CD8-positive, alpha-beta memory T cell (primary cell): ENCODE measurements at places on chromosomes 13 and 19.

DNA sequence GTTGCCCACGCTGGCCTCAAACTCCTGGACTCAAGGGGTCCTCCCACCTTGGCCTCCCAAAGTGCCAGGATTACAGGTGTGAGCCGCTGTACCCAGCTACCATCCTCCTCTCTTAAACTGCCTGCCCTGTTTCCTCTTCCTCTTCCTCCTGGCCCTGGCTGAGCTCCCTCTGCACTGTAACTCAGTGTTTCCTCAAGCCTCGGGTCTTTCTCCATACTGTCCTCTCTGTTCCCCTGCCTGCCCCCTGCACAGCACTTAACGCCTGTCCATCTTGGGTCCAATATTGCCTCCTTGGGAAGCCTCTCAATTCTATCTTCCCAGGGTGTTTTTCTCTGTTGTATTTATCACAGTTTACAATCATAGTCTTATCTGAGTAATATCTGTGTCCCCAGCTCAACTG lies 6.1 kb downstream of the LIPE start:
- no peak for DNase-seq

GRCh38 chr19:41638641-41639081 lies 11.8 kb upstream of the CEACAM4 start:
- no peak for DNase-seq

DNA sequence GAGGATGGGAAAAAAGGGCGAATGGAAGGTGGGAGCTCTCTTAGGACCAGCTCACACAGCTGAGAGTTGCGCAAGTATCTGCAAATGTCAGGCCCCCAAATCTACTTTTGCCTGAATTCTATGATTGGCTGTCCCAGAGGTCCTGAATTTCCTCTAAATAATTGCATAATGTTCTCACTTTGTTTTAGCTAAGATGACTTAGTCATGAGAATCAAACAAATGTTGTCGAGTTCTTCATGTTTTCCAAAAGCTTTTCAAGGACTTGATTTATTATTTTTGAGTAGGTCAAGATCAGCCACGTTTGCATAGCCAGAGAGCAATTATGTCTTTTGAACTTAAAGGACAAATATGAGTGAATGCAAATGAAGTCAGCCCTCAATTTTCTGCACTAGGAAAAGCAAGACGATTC lies 246.6 kb upstream of the MAB21L1 start:
- no peak for DNase-seq

GRCh38 chr19:1232652-1233072 lies 5.1 kb downstream of the CBARP start:
- DNase-seq, result no peak

GRCh38 chr19:17784201-17785008 lies 10.5 kb upstream of the B3GNT3 start:
- DNase-seq, result peak; percentile 65

DNA sequence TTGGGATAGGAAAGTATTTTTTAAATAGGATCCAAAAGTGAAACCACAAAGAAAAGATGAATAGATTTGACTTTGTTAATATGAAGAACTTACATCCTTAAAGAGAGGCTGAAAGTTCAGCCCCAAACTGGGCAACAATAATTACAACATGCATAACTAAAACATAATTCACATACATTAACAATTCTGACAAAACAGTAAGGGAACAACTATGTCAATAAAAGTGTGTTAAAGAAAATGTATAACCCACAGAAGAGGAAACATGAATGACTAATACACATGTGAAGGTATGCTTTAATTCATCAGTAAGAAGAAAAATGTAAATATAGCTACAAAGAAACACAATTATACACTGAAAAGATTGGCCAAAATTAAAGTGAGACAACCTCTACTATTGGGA lies 1597.6 kb upstream of the MIR17HG start:
- DNase-seq, result no peak

GRCh38 chr13:41827507-41828213 lies 133.2 kb downstream of the VWA8 start:
- DNase-seq, result no peak

DNA sequence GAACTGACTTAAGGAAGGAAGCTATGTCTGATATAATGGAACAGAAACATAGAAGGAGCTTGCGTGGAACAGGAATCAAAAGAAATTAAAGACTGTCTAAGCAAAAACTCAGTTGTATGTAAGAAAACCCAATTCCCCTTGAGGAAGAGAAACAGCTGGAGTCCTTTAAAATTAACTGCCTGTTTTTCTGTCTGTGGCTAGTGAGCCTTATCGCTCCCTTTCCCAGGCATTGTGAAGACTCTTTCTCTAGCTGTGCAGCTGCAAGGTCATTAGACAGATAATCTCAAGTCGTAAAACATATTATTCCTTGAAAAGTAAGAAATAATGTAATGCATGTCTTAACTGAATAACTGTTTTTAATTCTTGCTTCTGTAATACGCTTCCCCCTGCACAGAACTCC lies 39.7 kb upstream of the IGSF23 start:
- DNase-seq, result no peak

GRCh38 chr13:99257291-99257690 lies 888 bp downstream of the GPR18 start:
- DNase-seq, result no peak

GRCh38 chr13:82370316-82370715 lies 1512.0 kb downstream of the SLITRK1 start:
- DNase-seq, result no peak

GRCh38 chr19:1250437-1251260 lies 2.3 kb downstream of the MIDN start:
- peak; percentile 77 for DNase-seq

DNA sequence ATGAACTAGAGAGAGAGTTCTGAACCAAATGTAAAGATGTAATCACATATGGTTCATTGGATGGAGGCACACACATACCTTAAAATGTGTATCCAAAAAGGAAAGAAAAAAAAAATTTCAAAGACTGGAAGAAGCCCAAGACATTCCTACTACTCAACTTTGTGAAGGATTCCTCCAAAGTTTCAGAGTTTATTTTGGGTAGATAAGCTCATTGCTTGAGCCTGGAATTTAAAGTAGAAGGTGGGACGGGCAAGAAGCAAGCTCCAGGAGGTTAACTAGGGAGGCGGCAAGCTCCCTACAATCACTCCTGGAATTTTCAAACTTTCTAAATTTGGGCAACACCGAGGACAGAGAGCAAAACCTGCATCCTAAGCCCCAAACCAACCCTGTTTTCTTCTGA lies 1.9 kb downstream of the TSHZ3 start:
- DNase-seq, result no peak

- no peak for DNase-seq
Observed at GRCh38 chr19:40274585-40275544, 10.3 kb downstream of the AKT2 start.

DNA sequence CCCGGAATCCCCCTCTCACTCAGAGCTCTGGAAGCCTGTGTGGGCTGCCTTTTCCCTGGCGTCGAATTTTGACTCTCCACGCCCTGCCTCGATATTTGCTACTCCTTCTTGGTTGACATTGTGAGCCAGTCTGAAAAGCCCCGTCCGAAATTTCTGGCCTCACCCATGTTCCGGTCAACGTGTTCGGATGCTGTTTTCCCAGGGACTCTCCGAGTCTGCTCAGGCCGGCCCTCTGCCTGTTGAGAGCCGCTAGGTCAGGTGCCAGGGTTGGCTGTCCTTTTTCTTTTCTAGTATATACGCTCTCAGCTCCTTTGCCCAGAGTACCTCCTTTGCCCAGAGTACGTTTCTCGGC lies 6.8 kb upstream of the DGKH start:
- no peak for DNase-seq

DNA sequence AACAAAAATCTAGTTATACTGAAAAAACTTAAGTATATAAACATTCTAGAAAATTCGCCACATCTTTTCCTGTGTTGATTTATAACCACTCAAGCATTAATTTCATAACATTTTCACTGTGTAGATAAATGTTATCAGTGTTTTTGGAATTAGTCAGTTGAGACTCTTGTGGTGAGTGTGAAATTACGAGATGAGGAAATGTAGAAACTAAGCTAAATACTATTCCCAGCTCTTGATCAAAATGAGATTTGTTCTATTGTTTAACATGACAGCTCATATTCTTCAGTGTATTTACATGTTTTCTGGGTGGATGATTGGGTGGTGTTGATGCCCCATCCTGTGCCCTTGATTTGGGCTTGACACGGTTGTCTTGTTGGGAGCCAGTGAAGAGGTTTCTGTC lies 406.8 kb downstream of the DACH1 start:
- no peak for DNase-seq

- no peak for DNase-seq
Observed at GRCh38 chr19:30225676-30226463, 146.3 kb upstream of the ZNF536 start.

GRCh38 chr13:28429685-28430290 lies 65.1 kb downstream of the FLT1 start:
- no peak for DNase-seq

- DNase-seq, result no peak
Observed at GRCh38 chr13:26280295-26280694, 26.4 kb downstream of the CDK8 start.

DNA sequence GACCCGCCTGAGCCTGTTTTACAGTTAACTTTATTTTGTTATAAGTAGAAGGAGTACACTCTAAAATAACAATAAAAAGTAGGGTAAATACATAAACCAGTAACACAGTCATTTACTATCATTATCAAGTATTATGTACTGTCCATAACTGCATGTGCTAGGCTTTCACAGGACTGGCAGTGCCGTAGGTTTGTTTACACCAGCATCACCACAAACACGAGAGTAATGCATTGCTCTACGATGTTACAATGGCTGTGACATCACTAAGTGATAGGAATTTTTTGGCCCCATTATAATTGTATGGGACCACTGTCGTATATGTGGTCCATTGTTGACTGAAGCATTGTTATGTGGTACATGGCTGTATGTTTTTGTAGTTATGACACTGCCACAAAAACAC lies 41.3 kb upstream of the SLC7A9 start:
- DNase-seq, result no peak

GRCh38 chr19:31976775-31977536 lies 368.5 kb upstream of the ZNF507 start:
- no peak for DNase-seq

- no peak for DNase-seq
Observed at GRCh38 chr13:35857769-35858168, 273.4 kb downstream of the DCLK1 start.

DNA sequence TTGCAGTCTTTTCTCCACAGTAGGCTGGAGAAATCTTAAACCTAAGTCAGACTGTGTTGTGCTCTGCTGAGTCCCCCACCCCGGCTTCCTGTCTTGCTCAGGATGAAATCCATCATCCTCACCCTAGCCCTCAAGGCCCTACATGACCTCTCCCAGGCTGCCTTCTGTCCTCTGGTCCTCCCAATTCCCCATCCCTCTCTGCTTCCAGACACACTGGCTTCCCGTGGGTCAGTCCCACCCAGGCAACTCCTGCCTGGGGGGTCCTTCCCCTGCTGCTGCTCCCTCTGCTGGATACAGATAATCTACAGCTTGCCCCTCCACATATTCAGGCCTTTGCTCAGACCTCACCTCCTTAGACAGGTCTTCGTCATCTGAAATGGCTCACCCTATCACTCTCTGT lies 18.4 kb upstream of the CBY2 start:
- no peak for DNase-seq

GRCh38 chr19:30669329-30670010 lies 297.3 kb downstream of the ZNF536 start:
- DNase-seq, result no peak

GRCh38 chr19:37466277-37466797 lies 907 bp downstream of the ZNF569 start:
- DNase-seq, result no peak

DNA sequence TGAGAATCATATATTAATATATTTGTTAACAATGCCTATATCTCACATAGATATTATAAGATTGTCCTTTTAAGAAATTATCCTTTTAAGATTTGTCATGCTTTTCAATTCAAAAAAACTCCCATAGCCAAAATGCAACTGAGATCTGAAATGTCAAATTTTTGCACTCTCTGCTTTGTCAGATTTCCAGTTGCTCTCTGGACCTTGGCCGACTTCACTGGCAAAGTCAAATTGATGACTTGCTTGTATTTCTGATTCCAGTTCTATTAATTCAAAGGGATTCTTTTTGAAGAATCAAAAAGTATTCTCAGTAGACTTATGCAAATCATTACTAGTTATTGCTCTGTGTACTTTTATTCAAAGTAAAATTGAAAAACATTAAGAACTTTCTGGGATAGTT lies 101.2 kb upstream of the SCEL start:
- no peak for DNase-seq

- no peak for DNase-seq
Observed at GRCh38 chr13:90645582-90645981, 701.9 kb upstream of the MIR17HG start.

- no peak for DNase-seq
Observed at GRCh38 chr13:40211586-40211968, 454.9 kb downstream of the FOXO1 start.

DNA sequence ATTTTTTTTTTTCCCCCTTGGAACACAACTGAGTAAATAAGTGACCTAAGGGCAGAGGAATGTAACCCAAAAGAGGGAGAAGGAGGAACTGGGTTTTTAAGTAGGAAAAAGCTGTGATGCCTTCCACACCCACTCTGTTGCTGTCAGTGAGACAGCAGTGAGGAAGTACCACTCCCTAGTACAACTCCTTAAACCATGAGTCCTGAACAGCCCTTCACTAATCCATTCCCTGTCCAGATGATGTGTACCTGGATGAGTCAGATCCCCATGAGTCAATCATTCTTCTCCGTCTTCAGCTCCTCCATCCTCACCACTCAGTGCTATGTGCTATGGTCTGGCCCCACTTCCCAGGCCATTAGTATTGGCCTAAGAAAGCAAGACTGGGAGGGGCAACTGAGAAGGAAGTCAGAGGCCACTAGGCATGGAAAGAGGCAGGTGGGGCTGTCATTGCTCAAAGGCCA lies 12.9 kb upstream of the CXCL17 start:
- no peak for DNase-seq

- no peak for DNase-seq
Observed at GRCh38 chr13:70960841-70961443, 852.7 kb upstream of the KLHL1 start.

DNA sequence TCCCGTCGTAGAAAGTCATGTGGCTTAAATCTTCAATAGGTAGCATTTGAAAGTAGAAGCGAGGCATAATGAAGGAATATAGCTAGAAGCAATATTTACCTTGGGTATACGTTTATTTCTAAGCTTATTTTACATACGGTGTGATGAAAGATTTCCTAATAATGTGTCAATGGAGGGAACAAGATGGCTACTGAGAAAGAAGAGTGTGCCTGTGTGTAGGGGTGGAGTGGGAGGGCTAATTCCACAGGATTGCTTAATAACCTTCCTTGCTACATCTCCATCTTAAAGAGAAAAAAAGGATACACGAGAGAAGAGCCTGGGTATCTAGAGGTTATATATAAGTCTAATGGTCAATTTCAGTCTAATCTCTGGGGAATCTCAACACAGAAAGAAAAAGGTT lies 2.0 kb downstream of the SPART start:
- no peak for DNase-seq

GRCh38 chr13:50521831-50522149 lies 321.7 kb downstream of the DLEU7 start:
- no peak for DNase-seq

GRCh38 chr13:21443171-21443570 lies 15.9 kb downstream of the ZDHHC20 start:
- DNase-seq, result no peak

- DNase-seq, result no peak
Observed at GRCh38 chr13:33612641-33613638, 205.0 kb upstream of the RFC3 start.

- DNase-seq, result no peak
Observed at GRCh38 chr19:43767316-43767715, 12.6 kb upstream of the SMG9 start.

- no peak for DNase-seq
Observed at GRCh38 chr13:35979361-35979951, 151.7 kb downstream of the DCLK1 start.
